NCI-H1092 (cell line): ENCODE measurements at places on chromosomes 3 and 15.

- DNase-seq = no peak
Measured at GRCh38 chr15:64285871-64286270, 70.1 kb downstream of the CSNK1G1 start.

DNA sequence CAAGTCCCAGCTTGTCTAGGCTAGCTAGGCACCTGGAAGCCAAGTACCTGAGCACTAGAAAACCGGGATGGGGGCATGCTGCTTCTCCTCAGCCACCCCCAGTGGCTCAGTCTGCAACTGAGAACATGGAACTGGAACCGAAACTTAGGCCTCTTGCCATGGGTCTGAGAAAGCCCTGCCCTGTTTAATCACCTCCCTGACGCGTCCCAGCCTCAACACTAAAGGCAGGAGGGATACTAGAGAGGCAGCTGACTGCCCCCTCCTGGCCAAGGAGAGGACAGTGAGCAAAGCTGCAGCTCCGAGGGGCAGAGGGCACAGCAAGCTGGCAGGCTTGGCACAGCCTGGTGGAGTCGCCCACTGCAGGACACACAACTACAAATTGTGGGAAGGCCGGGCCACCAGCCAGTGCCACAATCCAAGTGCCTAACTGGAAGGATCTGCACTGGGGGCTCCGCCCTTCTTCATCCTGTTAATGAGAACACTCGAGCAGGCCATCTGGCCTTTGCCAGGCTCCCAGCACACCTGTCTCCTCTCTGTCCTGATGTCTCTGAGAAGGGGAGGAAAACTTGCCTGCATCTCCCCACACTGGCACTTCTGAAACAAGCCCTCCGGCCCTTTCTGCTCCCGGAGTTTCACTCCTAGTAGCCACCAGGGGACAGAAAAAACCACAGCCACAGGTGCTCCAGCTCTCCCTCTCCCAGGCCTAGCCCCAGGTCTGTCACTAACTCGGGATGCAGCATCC lies 53.7 kb downstream of the BDH1 start:
- peak; percentile 24 for DNase-seq

- no peak for DNase-seq
Measured at GRCh38 chr3:117036259-117036799, 326.8 kb downstream of the TUSC7 start.

DNA sequence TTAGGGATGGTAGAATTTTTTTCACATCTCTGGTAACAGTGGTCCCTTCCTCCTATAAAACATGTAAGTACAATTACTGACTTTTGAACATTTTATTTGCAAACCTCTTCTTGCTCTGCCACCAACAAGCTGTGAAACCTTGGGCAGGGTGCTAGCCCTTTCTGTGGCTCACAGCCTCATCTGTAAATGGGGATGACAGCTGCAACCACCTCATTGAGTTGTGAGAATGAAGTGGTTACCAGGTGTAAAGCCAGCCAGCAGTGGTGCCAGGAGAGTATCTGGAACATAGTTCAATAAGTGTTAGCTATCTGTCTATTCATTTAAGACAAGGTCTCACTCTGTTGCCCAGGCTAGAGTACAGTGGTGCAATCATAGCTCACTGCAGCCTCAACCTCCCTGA lies 278.1 kb downstream of the ERC2 start:
- DNase-seq = no peak

DNA sequence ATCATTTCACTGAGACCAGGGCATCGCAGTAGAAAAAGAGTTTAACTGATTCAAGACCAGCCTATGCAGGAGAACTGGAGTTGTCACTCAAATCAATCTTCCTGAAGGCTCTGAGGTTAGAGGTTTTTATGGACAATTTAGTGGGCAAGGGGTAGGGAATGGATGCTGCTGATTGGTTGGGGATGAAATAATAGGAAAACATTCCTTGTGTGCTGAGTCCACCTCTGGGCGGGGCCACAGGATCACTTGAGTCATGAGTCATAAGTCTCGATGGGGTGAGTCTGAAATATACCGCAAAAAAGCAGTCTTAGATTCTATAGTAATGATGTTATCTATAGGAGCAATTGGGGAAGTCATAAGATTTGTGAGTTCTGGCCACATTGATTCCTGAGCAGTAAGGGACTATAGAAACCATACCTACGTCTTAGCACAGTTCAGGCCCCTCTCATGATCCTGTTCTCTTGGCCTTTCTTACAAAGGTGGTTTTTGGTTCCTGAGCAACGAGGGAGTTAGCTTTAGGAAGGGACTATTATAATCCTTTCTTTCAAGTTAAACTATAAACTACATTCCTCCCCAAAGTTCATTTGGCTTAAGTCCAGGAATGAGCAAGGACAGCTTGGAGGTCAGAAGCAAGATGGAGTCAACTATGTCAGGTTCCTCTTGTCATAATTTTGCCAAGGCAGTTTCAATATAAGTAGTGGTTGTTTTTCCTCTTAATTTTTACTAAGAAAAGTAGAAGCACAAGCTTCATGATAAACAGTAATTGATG lies 2.7 kb upstream of the OPA1 start:
- DNase-seq = no peak

DNA sequence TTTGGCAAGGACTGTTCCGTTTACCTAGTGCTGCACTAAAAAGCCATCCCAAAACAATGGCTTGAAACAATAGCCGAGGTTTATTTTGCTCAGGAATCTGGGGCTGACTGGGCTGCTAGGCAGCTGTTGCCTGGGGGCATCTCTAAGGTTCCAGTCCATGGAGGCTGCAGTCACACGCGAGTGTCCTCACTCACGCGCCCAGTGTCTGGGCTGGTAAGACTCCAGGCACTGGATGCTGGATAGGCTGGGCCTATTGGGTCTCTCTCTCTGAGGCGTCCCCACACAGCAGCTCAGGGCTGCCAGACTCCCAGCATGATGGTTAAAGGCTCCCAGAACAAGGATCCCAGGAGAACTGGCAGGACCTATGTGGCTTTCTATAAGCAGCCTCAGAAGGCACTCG lies 34.2 kb downstream of the ALS2CL start:
- no peak for DNase-seq

- peak; percentile 56 for DNase-seq
Measured at GRCh38 chr3:150925751-150926201, 20.5 kb upstream of the MINDY4B start.

- no peak for DNase-seq
Measured at GRCh38 chr3:69500604-69501003, 114.7 kb upstream of the FRMD4B start.

- DNase-seq = no peak
Measured at GRCh38 chr15:77032647-77033416, 37.9 kb downstream of the PSTPIP1 start.

GRCh38 chr3:42831321-42831713 lies 22.1 kb downstream of the ACKR2 start:
- DNase-seq = peak; percentile 48

GRCh38 chr3:61829722-61830350 lies 268.5 kb downstream of the PTPRG start:
- no peak for DNase-seq

- no peak for DNase-seq
Measured at GRCh38 chr15:81271761-81272644, 51.9 kb downstream of the STARD5 start.

- no peak for DNase-seq
Measured at GRCh38 chr3:15294929-15295328, 37.5 kb downstream of the SH3BP5 start.

DNA sequence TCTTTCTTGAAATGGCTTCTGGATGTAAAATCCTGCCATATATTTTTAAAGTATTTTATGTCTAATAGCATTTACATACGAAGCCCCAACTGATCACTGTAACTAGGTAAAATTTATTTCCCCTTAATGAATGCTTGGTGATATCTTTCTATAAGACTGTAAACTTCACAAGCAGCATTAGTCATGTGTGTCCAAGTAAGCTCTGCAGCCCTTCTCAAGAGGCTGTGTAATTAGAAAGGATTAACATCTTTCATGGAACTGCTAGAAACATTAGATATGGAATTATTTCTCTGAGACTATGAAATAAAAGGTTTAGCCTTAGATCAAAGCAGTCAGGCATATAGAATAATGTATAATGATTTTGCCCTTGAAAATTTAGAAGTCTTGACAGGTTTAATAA lies 143.3 kb downstream of the EPHA3 start:
- DNase-seq = no peak

DNA sequence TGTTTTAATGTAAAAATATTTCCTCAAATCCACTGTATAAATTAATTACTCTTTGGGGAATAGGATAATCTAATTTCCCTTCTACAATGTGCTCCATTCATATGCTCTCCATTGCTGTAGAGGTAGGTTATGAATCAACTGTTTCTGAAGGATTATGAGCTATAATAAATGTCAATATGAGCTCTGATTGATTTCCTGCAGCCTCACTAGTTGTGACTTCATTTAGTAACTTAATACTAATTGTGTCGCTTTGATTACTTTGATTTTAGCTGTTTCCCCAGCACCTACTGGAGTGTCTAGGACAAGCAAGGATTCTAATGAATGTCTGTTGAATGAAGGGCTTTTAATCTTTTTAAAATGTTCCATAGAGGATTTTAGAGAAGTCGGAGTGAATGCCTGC lies 236.8 kb upstream of the NR2E3 start:
- no peak for DNase-seq

GRCh38 chr15:39281094-39281493 lies 299.8 kb upstream of the THBS1 start:
- no peak for DNase-seq

DNA sequence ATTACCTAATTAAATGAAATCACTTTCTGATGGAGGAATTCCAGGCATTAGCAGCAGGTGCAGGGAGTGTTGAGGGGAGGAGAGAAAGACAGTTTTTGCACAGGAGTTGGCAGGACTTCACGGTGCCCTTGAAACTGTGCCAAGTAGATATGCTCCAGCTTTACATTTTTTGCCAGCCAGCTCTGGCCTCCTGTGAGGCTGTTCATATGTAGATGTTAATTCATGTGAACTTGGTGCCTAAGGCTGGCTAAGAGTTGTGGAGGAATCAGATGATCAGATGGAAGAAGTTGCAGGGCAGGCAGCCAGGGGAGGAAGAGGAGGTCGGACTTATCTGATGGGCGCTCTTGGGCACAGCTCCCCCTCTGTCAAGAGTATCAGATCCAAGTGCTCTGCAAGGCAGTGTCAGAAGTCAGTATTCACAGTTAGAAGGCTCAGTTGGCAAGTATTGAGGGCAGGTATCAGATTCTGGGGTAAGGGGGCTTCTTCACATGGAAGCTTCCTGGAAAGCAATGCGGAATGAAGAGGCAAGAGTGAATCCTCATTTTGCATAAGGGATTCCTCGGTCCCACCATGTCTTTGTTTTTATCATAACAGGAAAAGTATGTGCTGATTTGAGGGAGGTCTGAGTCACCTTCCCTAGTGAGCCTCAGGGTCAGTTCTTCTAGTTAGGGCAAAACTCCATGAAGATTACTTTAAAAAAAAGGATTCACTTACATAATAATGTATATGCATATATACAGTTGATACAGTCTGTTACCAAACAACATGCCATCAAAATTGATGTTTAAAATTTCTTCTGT lies 172.6 kb upstream of the UMPS start:
- peak; percentile 32 for DNase-seq

DNA sequence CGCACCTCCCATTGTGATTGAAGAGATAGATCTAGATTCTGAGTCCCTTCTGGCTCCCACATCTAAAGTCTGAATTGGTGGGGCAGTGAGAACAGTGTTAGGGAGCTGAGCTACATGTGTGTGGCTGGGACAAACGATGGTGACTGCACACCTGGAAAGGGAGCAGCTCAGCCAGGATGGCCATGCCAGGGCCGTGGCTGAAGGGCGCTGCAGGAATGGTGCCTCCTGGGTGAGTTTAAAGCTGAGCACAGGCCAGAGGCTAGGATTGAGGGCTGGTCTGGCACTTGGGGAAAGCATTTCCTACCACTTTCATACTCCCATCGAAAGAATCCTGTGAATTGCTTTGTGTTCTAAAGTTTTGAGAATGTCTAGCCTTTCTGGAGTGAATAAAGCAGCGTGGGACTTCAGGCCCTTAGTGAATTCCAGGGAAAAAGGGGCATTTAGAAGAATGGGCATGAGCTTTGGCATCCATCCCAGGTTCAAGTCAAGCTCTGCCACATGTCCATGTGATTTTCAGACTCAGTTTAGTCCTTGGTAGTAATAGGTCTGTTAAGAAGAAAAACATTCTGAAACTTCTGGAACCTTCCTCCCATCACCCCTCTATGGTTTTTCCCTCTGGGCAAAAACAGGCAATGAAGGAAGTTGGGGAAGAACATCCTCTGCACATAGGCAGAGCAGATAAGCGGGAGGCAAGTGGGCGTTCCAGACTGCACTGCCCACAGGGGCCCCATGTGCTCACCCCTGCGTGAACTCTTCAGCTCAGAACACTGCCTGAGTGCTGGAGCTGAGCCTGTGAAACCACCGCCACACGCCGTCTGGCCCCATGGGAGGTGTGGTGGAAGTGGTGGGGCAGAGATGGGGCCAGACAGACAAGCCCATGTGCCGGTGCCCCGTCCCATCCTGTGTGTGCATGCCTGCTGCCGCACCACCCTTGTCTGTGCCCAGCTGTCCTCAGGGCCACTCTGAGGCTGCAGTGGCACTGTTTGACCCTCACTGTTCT lies 12.9 kb upstream of the CPNE9 start:
- no peak for DNase-seq

DNA sequence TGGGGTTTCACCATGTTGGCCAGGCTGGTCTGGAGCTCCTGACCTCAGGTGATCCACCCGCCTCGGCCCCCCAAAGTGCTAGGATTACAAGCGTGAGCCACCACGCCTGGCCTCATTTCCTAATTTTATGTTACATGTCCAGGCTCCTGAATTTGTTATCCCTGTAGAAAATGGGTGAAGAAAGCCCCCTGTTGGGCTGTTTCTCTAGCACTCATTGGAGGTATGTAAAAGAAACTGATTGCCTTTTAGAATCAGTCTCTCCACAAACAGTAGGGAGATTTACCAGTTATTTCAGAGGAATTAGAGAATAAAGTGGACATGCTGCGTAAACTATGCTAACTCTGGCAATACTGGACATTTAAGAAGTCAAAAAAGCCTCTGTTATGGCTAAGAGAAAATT lies 364.1 kb upstream of the TBL1XR1 start:
- DNase-seq = peak; percentile 39

DNA sequence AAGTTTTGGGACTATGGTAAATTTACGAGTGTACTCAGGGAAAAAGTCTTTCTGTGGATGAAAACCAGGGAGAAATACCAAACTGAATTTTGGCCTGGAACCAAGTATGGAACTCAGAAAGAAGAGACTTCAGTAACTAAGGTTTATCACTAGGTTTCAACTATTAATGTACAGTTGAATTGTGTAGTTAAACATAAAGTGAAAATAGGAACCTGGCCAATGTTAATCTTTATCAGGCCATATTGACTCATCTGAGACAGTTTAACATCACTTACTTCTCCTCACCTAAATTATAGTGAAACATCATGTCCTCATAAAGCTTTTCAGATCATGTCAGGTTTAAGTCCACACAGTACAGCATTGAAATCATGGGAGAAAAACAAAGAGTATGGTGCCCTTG lies 197.7 kb downstream of the LSAMP start:
- no peak for DNase-seq
